Suppressor macrophage (primary cell): ENCODE measurements at places on chromosomes 1 and 21.
A peak's percentile ranks its signal among the peaks of the same experiment; 100 is the strongest.

GRCh38 chr1:69568421-69569174 lies 876 bp downstream of the LRRC7 start:
- DNase-seq: no peak

DNA sequence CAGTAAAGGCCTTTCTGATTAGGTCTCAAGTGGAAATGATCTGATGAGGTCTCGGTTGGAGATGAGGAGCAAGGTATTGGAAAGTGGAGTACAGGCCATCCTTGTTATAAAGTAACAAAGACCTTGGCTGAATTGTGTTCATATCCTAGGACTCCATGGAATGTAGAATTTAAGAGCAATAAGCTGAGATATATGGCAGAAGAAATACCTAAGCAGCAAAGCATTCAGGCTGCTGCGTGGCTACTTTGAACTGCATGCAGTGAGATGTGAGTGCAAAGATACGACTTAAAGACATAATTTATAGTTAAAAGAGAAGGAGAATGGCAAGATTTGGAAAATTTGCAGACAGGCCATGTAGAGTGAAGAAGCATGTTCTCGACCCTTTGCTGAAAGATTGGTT lies 11.2 kb upstream of the XPR1 start:
- no peak for DNase-seq

DNA sequence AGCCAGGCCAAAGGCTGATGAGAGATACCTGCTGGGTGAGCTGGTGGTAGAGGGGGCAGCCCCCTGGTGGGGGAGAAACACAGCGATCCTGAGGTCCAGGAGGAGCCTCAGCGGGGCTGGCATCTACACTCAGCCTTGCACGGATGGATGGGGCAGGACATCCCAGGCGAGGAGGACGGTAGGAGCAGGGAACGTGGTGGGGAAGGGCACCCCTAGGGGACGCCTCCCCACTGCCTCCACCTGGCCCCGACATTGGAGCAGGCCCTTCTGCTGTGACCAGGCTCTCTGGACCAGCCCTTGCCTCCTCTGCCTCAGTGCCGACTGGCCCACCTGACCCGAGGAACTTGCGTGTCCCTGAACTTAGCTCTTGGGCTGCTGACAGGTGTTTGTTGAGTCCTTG lies 6.4 kb upstream of the MMEL1 start:
- no peak for DNase-seq

- DNase-seq: no peak
Observed at GRCh38 chr1:61580417-61580816, 144.5 kb downstream of the TM2D1 start.

- DNase-seq: no peak
Observed at GRCh38 chr1:192808163-192808517, 699 bp upstream of the RGS2 start.

DNA sequence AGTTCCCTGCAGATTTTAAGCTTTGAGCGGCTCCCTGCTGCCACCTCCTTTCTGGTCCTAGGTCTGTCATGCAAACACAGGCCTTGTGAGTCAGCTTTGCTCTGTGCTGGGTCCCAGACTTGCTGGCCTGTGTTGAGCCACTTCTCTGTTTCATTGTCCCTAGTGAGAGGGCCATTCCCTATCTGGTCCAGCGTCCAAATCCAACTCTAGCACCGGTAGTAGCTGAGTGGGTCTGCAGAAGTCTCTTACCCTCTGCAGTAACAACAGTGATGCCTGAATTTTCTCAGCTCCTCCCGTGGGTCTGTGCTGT lies 5.8 kb downstream of the TTC22 start:
- DNase-seq: no peak

GRCh38 chr1:116503546-116504307 lies 67.1 kb downstream of the CD58 start:
- peak; percentile 77 for DNase-seq

- DNase-seq: no peak
Observed at GRCh38 chr1:168875831-168876230, 146.8 kb upstream of the DPT start.

GRCh38 chr1:245054105-245054504 lies 100.7 kb upstream of the KIF26B start:
- peak; percentile 89 for DNase-seq
